ENCODE measurements at places on chromosomes 3 and 15. TPM values are rescaled to one million over a fixed set of nuclear protein-coding genes. Genes with fewer than 3 reads are reported as not detected.

Gene KNL1
- 38.5 TPM for total RNA-seq

Gene TTLL13
- 0.08 TPM for total RNA-seq

Gene PLA2G4B
- total RNA-seq = 0.33 TPM

Gene TUSC7
- not detected for total RNA-seq

Gene PARP3
- 1.5 TPM for total RNA-seq

Gene KIF7
- 1.3 TPM for total RNA-seq

Gene KIF9
- total RNA-seq = 2.3 TPM

Gene ANKRD63
- total RNA-seq = not detected

Gene VILL
- 2.2 TPM for total RNA-seq

Gene TMEM207
- total RNA-seq = not detected

Gene PTPN9
- 8.4 TPM for total RNA-seq

Gene LRTM1
- not detected for total RNA-seq

Gene NSUN3
- 14.6 TPM for total RNA-seq

Gene RAB27A
- 6.4 TPM for total RNA-seq

Gene ZNF774
- total RNA-seq = 1.0 TPM

Gene MITF
- 2.9 TPM for total RNA-seq

Gene BFSP2
- not detected for total RNA-seq

Gene NR2E3
- total RNA-seq = 0.17 TPM

Gene GOLGA6L9
- 1.3 TPM for total RNA-seq

Gene TP63
- under 0.01 TPM for total RNA-seq

Gene FBXW12
- not detected for total RNA-seq

Gene BCL2A1
- 1.8 TPM for total RNA-seq

Gene WDR93
- total RNA-seq = 0.08 TPM

Gene CNTN4
- 3.8 TPM for total RNA-seq

Gene CCR1
- 10.7 TPM for total RNA-seq
